ENCODE measurements at places on chromosomes 12 and 14.
A peak's percentile ranks its signal among the peaks of the same experiment; 100 is the strongest.

DNA sequence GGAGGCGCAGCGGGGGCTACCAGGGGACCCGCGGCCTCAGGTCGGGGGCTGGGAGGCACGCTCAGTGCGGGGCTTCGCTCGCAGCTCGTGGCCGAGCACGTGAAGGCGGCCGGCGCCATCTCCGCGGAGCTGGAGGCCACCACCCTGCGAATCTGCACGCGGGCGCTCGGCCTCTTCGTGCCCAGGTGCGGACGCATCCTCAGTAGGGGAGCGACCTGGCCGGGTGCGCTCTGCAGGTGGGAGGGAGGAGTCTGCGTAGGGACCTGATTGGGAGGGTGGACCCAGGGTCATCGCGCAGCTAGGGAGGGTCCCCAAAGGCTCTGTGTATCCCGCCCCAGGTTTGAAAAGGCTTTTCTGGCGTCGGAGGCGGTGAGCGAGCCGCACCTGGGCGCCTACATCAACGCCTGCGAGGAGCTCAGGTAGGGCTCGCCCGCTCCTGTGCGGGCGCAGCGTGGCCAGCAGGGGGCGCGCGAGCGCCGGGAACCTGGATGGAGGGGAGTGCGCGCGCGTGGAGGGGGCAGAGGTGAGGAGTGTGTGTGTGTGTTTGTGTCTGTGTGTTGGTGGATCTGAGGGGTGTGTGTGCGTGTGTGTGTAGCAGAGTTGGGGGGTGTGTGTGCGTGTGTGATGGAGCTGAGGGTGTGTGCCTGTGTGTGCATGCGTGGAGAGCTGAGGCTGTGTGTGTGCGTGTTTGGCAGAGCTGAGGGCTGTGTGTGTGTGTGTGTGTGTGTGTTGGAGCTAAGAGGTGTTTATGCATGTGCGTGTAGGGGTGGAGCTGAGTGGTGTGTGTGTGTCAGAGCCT lies 10.3 kb downstream of the EXOC3L4 start:
- peak; percentile 79 for DNase-seq

- peak; percentile 48 for DNase-seq
Observed at GRCh38 chr12:57027805-57028153, 11.4 kb upstream of the TAC3 start.

- DNase-seq: peak; percentile 83
Observed at GRCh38 chr14:93006567-93007051, 83.7 kb downstream of the CHGA start.

GRCh38 chr14:102738373-102739189 lies 38.7 kb upstream of the TRAF3 start:
- no peak for DNase-seq

DNA sequence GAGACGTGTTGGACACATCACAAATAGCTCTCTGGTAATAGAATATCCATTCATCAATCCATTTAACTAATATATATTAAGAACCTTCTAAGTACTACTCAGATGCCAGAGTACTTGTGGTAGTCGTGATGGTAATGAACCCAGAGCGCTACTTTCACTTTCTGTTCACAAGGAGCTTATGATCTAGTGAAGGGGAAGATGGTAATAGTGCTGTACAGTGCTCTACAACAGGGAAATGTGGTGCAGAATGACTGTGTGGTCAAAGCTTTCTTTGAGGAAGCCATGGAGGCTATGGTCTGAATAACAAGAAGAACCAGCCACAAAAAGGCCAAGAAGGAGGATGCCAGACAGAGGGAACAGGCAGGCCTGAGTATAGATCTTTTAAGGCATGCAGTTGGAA lies 212.0 kb downstream of the PTPRO start:
- DNase-seq: no peak

- DNase-seq: peak; percentile 26
Observed at GRCh38 chr14:68886109-68886434, 93.0 kb downstream of the ACTN1 start.

DNA sequence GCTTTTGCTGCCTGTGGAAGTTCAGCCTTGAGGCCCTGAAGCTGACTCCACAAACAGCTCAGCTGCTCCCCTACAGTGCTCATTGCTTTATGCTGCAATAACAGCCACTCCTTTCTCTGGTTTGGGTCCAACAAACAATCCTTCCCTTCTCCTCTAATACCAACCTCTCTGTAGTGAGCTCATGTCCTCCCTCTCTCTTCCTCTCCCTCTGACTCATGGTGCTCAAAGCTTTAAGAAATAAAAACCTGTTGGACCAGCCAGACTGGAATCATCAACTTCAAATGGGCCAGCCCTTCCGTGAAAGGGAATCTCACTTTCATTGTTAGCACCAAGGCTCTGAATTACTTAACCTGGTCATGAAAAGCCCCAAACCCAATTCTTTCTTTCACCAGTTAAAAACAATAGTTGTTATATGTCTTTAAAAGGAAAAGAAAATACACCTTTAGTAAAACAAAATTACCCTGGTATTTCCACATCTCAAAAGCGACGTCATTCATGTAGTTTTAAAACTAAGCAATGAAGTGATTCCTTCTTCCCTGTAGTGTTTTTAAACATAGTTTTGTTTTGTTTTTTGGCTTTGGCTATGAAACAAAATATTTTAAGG lies 126.4 kb downstream of the DUSP6 start:
- no peak for DNase-seq

GRCh38 chr12:45402288-45402687 lies 186.4 kb downstream of the ANO6 start:
- DNase-seq: no peak

DNA sequence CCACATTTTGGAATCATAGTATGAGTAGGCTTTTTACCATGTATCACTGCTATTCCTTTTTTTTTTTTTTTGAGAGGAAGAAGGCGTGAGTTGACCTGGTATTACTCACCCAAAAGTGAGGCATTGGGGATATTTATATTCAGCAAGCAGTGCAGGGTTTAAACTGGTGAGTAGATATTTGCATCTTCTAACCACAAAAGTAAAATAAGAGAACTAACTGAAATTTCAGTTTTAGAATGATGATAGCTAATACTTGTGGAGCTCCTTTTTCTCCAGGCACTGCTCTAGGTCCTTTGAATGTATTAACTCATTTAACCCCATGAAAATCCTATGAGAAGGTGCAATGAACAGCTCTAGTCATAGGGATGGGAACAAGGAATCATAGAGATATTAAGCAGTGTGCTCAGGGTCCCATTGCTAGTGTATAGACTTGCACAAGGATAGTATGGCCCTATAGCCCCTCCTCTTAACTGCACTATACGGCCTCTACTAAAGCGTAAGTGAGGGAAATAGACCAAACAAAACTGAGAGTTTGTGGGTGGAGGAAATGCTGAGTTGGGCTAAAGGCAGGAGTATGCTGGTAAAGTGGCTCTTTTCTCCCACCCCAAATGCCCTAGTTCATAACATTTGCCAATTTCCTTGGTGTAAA lies 104.3 kb upstream of the MAX start:
- no peak for DNase-seq

DNA sequence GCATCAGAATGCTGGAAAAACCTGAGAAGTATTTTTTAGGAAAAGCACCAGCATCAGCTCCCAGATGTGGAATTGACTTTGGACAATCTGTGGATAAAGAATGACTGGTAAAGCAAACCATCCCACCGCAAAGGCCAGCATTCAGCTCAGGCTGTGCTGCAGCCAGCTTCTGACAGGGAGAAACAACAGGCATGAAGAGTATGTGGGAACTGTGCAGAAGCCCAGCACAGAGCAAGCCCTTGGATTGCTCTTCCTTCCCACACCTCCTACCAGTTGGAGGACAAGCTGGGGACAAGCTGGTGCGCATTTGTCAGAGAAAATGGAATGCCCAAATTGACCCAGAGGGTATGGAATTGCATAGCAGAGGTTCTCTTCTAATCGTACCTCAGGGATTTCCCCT lies 228.1 kb downstream of the ANO2 start:
- no peak for DNase-seq

DNA sequence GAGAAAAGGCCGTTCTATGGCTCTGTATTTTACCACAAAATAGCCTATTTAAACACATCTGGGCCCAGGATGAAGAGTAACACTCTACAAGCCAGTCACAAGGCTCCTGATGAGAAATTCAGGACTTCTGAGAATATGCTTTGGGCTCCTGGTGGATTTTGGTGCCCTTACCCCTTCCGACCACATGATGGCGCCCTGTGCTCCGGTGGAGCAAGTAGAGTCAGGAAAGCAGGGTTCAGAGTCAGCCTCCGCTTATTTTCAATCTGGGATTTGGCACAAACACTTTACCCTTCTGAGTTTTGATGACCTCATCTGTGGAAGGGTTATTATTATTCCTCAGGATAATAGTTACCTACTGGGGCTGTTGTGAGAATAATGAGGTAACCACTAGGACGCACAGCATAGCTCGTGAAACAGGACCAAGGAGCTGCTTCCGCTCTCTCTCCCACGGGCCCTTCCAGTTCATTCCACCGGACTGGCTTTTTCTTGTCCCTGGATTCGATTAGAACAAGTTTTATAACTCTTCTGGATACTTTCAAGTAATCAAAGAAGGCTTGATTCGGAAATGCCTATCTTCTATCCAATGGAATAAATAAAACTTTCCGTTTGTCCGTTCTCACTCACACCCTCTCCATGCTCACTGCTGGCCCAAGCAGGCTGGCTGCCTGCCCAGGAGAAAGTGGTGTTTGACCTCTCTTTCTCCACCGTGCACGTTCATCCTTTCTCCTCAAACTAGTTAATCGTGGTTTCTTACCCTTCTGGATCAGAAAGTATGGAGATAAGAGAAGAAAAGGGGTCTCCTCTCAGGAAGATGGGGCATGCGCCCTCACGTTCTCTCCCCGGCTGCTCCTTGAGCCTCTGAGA lies 104.6 kb downstream of the GALC start:
- DNase-seq: peak; percentile 18

GRCh38 chr12:19323805-19324204 lies 115.5 kb upstream of the AEBP2 start:
- no peak for DNase-seq

- DNase-seq: no peak
Observed at GRCh38 chr12:39831587-39832315, 212.1 kb upstream of the ABCD2 start.

DNA sequence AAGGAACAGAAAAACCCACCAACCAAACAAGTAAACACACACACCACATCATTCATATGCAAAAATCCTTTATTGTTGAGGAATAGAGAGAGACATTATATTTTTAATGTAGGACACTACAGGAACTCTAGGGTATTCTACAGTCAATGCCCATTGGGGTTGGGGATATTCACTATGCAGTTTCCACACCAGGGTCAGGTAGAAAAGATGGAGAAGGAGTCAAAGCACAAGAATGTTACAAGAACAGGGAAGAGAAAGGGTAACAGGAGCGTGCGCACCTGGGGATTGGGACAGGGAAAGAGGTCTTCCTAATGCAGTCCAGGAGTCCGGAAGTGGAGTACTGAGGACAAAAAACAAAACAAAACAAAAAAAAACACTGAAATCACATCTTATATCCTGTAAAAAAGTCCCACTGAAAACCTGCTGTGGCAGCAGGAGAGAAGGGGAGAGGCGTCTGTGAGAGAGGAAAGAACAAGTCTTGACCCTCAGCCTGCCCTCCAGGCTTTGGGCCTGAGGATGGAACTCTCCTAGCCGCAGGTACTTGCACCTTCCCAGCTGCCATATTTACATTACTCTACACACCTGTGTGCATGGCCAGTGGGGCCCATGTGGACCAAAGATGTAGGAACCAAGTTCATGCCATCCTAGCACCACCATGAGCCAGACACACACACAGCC lies 3.7 kb upstream of the ZBTB39 start:
- no peak for DNase-seq

- DNase-seq: no peak
Observed at GRCh38 chr14:97277711-97278110, 480.5 kb downstream of the VRK1 start.

DNA sequence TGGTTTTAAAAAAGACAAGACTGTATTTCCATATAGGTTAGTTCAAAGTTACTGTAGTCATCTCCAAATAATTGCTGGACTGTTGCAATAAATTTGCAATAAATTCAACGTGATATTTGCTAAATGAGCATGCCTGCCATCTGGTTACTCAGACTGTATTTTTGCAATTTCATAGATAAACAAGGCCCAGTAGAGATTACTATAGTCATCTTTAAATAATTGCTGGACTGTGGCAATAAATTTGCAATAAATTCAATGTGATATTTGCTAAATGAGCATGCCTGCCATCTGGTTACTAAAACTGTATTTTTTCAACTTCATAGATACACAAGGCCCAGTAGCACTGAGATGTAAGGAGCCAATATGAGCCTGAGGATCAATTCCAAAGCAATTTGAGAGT lies 5.6 kb downstream of the NTN4 start:
- peak; percentile 8 for DNase-seq

DNA sequence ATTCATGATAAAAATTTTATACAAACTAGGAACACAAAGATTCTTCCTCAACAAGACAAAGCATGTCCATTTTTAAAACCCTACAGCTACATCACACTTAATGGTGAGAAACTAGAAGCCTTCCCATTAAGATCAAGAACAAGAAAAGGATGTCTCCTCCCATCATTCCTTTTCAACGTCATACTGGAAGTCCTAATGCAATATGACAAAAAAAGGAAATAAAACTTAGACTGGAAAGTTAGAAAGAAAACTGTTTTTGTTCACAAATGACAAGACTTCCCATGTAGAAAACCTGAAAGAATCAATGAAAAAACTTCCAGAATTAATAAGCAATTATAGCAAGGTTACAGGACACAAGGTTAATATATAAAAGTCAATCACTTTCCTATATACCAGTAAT lies 82.5 kb downstream of the NUMB start:
- no peak for DNase-seq

- no peak for DNase-seq
Observed at GRCh38 chr14:30240685-30241084, 313.0 kb upstream of the PRKD1 start.

DNA sequence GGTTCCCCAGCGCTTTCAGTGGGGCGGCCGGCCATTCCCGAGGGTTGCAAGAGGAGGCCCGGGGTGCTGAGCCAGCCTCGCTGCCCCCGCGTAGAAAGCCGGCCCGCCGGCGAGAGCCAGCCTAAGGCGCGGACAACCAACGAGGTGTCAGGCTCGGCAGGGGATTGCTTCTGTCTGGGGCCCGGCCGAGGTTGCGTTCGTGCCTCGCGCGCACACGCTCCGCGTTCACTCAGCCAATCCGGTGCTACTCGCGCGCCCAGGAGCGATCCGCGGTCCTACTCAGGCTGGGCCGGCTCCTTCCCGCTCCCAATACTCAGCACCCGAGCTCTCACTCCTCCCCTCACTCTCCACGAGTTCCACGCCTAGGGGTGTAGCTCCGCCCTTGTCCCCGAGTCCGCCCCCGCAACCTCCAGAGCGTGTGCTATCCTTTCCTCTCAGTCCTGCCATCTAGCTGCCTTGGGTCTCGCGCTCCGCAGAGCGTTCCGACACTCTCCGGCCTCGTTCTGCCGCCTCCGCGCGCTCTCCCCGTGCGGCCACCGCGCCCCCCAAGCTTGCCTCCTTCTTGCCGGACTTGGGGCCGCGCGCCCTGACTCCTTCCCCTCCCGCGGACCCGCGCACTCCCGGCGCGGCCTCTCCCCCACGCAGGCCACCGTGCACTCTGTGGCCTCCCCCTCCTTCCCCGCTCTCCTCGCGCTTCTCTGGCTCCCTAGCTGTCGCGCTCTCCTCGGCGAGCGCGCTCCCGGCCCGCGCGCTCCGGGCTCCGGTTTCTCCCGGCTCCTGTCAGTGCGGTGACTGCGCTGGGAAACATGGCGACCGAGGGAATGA lies at the start of gene GPHN:
GPHN (plus strand) TSS at position 426 of the 825 bp plus-strand sequence.
- DNase-seq: peak; percentile 99
